Tongue (tissue), 3 donors: ENCODE measurements at places on chromosomes 13 and 19.

DNA sequence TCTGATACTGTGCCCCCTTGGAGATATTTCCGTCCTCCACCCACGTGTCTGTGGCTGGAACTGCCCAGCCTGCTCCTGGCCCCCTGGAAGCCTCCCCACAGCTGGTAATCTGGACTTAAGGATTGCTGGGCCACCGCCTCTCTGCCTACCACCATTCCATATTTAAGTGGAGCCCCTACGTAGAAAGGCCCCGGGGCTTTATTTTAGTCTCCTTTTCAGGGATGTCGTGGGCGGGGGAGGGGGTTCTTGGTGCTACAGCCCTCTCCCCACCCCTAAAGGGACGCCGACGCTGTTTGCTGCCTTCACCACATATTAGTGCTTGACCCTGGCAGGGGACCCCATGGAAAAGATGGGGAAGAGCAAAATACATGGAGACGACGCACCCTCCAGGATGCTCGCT, 2.7 kb upstream of the NOP53 start:
- DNase-seq, result peak; percentile 71

GRCh38 chr19:3304871-3305423, 61.4 kb upstream of the NFIC start:
- DNase-seq, result peak; percentile 87

DNA sequence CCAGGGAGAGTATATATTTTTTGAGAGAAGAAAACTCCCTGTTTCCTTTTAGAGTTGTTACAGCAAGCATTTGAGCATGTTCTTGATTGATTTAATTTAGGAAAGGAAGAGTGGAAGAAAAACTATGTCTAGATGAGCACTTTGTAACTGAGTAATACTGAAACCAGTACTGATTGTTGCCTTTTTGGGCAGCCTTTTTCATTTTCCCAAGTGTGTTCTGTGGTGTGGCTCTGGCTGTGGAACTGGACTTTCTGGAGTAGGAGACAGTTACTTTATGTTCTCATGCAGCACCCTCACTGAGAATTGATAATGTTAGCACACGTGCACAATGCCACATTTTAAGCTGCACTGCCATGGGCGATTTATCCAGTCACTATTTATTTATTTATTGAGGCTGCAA, 211.5 kb downstream of the LMO7 start:
- no peak for DNase-seq

GRCh38 chr19:4775627-4776152, 15.8 kb upstream of the FEM1A start:
- no peak for DNase-seq

DNA sequence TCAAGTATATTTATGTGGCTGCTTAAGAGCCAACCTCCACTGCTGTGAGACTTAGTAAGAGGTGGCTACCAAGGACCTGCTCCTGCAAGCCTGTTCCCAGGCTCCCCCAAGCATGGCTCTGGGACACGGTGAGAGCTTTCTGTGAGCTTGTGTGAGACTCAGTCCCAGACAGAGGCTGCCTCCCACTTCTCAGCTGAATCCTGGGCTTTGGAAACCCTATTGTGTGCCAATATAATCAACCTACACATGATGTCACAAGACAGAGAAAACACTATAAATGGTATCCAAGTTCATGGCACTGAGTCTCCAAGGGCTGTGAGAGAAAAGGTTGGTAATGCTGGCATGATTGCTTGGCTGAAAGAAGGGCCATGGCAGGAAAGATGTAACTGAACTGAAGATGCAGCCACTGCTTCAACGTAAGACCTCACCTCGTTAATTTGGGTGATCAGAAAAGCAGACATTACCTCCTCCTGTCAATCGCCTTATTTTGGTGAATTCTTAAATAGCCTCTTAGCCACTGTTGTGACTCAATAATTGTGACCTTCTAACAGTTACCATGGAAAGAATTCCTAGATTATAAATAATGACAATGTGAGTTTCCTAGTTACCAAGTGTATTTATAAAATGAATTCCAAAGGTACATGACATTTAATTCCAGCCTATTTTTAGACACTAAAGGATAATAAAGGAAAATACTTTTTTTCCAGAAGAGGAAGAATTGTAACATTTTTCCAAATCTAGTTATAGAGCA, 332.0 kb downstream of the IRS2 start:
- DNase-seq, result no peak

DNA sequence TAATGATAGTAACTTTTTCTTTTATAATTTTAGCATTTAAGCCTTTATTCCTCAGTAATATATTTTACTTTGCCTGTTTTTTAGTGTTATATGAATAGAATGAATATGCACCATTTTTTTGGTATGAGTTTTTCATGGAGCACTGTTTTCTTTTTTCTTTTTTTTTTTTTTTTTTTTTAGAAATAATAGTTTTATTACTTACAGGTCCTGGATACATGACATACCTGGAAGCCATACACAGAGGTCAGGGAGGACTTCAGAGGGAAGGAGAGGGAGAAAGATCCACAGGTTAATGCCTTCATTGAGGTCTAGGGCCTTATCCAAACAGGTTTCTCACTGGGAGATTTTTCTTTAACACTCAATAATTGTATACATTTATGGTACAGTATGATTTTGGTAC, 26.4 kb downstream of the KCTD4 start:
- no peak for DNase-seq

GRCh38 chr19:15555021-15555420, 46.7 kb downstream of the CYP4F22 start:
- DNase-seq, result no peak

GRCh38 chr13:99717959-99718674, 216.8 kb downstream of the TM9SF2 start:
- DNase-seq, result no peak

- DNase-seq, result peak; percentile 62
Observed at GRCh38 chr19:34172661-34173192, 423 bp downstream of the LSM14A start.

- DNase-seq, result no peak
Observed at GRCh38 chr19:54354761-54355160, 10.0 kb downstream of the LAIR1 start.

- DNase-seq, result peak; percentile 81
Observed at GRCh38 chr19:38233740-38234251, 9.8 kb upstream of the DPF1 start.

GRCh38 chr13:29059800-29060199, 239.7 kb downstream of the MTUS2 start:
- DNase-seq, result peak; percentile 5

GRCh38 chr19:33273881-33274662, 28.3 kb downstream of the CEBPA start:
- DNase-seq, result peak; percentile 55

- no peak for DNase-seq
Observed at GRCh38 chr13:90768116-90768515, 579.4 kb upstream of the MIR17HG start.

GRCh38 chr13:72368031-72368430, 359.4 kb downstream of the MZT1 start:
- DNase-seq, result no peak

DNA sequence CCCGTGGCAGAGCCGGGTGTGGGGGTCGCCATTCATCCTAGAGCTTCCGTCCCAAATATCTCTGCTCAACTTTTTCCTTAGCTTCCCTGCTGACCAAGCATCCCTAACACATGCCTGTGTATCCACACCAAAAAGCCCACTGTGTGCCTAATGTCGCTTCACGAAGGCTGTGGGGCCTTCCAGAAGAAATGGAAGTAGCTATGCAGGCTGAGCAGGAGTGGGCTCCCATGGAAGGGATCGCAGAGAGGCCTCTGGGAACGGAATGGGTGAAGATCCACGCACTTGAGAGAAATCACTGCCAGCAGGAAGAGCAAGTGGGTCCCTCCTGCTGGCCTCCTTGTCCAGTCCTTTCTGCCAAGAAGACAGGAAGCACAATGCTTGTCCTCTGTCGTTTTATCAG, 136.0 kb downstream of the SOX1 start:
- DNase-seq, result no peak

- peak; percentile 57 for DNase-seq
Observed at GRCh38 chr19:8138201-8138600, 11.2 kb downstream of the FBN3 start.

GRCh38 chr19:56983171-56983570, 136.6 kb upstream of the USP29 start:
- DNase-seq, result peak; percentile 50

GRCh38 chr13:75494491-75494890, 12.5 kb upstream of the TBC1D4 start:
- no peak for DNase-seq

DNA sequence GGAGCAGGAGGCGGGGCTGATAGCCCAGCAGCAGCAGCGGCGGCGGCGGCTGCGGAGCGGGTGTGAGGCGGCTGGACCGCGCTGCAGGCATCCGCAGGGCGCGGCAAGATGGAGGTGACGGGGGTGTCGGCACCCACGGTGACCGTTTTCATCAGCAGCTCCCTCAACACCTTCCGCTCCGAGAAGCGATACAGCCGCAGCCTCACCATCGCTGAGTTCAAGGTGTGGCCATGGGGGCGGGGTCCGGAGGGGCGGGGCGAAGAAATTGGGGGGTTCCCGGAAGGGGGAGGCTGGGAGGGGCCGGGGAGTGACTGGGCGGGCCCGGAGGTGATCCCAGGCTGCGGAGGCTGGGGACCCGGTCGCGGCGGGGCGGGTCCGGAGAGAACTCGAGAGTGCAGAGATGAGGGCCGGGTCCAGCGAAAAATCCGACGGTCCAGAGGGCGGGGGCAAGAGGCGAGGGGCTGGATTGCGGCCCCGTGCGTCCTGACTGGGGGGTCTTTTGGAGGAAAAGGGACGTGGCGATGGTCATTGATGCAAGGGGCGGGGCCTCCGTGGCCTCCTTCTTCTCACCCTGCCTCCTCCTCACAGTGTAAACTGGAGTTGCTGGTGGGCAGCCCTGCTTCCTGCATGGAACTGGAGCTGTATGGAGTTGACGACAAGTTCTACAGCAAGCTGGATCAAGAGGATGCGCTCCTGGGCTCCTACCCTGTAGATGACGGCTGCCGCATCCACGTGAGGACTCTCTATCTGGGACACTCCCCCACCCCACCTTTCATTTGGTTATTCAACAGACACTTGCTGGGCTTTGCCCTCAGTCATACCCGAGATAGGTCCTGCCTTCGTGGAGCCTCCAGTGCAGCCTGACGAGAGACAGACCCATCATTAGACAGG, at the start of gene TBCB:
Gene TBCB (plus strand): TSS at position 16 of the 891 bp plus-strand sequence. CDS start 93 bp downstream, at position 109.
- no peak for DNase-seq
